ENCODE measurements at places on chromosomes 12 and 14.

- no peak for DNase-seq
These were observed 95.9 kb upstream of the PPP2R5C start for GRCh38 chr14:101665478-101666078.

DNA sequence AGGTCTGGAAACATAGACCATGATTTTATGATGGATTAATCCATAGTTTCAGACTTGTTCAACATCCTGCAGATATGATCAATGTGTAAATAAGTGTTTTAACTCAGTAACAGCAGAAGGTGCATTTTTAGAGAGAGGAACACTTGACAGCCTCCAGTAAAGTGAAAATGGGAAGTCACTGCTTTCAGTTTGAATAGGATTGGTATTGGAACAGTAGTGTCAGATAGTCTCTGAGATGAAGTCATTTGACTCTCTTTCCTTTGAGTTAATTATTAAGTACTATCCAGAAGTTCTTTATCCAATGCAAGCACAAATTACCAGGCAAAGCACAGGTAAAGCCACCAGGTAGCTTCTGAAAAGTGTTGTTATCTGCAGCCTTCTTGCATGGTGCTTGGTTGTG lies 14.5 kb upstream of the NAV3 start:
- no peak for DNase-seq

DNA sequence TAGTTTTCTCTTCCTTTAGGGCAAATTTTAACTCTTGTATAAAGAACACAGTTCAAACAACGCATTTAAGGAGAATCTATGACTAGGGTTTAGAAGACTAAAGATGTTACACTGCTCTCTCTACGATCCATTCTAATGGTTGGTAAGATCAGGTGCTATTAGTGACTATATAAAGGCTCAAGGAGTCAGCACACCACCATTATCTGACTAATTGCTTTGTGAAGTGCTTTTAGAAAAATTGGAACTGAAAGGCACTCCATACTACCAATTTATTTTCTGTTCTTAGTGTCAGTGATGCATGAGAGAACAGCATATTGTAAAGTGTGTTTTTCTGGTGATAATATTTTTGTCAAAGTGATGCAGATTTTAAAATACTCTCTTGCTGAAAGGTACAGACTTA lies 136.8 kb downstream of the SYT1 start:
- DNase-seq = no peak

DNA sequence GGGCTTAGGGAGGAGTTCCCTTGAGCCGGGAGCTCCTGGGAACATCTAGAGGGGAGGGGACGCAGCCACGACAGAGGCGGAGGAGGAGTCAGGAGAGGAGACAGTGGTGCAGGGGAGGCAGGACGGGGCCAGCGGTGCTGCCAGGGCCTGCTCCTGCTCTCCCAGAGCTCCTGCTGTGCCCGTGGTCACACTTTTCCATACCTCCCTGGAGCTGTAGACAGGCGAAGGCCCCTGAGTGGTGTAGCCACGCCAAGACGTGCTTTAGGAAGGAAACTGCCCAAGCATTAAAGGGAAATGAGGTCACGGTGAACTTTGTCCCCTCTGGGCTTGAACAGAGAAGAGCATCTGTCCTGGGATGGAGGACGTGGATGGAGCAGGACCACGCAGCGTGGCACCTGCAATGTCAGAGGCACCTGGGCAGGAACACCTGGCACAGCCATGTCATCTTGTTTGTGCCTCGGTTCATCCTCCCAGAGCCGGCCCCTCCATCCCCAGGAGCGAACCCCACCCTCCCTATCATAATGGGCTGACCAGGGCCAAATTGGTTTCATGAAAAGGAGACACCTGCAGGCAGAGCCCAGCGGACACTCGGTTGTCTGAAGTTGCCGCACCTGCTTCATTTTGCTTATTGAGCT lies 239.5 kb upstream of the SFSWAP start:
- no peak for DNase-seq

GRCh38 chr12:105433804-105434203 lies 103.3 kb downstream of the C12orf75 start:
- DNase-seq = no peak

DNA sequence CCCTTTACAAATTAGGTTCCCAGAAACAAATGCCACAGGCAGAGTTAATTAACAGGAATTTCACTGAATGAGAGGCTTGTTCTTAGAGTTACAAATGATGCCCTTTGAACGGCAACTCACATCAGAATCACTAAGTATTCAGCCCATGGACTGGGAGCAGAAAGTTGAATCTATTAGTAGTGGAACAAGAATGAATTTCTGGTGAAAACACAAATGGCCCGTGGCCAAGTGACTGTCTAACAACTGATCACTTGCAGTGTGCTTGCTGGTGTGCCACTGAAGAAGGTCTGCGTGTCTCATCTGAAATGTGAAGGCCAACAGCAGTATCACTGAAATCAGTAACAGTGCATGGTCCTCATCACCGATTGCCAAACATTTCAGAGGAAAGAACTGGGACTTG lies 893.4 kb upstream of the TMEM132C start:
- no peak for DNase-seq

DNA sequence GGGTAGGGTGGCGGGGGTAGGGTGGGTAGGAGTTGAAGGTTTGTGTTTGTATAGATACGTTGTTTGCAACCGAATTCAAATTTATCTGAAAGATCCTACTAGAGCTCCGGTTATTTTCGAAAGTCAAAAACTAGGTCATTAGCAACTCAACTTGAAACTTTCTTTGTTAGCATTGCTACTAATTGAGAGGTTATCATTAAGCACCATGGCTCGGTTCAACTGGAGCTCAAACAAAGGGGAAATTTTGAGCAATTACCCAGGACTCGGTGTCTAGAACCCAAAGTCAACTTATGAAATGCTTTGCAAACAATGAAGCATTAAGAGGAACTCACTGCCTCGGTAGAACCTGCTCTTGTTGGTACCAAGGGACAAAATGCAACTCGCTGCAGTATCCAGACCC lies 207.7 kb downstream of the BCAT1 start:
- DNase-seq = no peak

- DNase-seq = no peak
These were observed 26.8 kb upstream of the TOMM20L start for GRCh38 chr14:58368956-58369355.

GRCh38 chr14:53628732-53629430 lies 327.7 kb downstream of the BMP4 start:
- no peak for DNase-seq

- DNase-seq = no peak
These were observed 78.8 kb upstream of the NEDD1 start for GRCh38 chr12:96828169-96828789.

DNA sequence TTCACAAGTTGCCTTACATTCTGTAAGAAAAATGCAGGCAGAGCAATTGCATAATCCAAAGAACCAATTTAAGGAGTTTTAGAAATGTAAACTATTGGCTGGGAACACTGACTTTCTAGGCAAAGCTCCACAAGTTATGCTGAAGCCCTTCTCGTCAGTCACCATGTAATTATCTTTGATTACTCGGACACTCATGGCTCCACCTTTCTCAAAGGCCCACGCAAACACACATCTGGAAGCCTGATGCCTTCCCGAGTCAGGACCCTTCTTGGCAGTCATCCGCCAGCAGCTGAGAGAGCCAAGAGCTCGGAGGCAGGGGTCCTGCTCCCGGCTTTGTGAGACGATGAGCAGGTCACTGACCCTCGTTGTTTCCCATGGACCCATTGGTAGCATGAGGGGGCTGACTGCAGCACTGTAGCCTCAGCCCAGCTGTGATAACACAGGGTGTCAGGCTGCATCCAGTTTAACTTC lies 202.2 kb downstream of the TMEM132D start:
- DNase-seq = no peak

GRCh38 chr14:54170301-54170700 lies 213.7 kb upstream of the BMP4 start:
- no peak for DNase-seq

DNA sequence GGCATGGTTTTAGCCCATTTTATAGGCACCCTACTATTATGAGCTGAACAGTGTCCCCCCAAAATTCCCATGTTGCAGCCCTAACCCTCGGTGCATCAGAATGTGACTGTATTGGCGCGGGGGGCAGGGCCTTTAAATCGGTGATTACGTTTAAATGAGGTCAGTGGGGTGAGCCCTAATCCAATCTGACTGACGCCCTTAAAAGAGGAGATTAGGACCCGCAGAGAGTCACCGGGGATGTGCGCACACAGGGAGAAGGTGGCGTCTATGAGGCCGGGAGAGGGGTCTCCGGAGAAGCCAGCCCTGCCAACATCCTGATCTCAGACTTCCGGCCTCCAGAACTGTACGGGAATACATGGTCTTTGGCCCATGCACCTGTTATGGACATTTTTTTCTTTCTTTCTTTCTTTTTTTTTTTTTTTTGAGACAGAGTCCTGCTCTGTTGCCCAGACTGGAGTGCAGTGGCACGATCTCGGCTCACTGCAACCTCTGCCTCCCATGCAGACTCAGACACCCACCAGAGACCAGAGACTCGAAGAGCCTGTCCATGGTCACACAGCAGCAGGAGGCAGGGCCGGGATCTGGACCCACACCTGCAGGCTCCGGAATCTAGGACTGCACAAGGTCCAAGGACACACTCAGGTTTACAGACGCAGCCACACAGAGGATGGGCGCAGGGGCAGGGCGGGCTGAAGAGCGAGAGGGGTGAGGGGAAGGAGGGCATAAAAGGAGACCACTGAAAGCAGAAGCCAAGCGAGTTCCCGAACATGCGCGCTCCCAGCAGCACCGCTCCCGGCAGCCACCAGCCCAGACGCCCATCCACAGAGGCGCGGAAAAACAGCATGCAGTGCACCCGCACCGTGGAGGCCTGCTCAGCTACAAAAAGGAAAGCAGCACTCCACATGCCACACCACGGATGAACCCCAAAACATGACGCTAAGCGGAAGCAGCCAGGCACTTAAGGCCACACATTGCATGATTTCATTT lies 19.0 kb downstream of the SCARB1 start:
- no peak for DNase-seq

GRCh38 chr12:49496417-49497360 lies 42.1 kb upstream of the KCNH3 start:
- DNase-seq = no peak

DNA sequence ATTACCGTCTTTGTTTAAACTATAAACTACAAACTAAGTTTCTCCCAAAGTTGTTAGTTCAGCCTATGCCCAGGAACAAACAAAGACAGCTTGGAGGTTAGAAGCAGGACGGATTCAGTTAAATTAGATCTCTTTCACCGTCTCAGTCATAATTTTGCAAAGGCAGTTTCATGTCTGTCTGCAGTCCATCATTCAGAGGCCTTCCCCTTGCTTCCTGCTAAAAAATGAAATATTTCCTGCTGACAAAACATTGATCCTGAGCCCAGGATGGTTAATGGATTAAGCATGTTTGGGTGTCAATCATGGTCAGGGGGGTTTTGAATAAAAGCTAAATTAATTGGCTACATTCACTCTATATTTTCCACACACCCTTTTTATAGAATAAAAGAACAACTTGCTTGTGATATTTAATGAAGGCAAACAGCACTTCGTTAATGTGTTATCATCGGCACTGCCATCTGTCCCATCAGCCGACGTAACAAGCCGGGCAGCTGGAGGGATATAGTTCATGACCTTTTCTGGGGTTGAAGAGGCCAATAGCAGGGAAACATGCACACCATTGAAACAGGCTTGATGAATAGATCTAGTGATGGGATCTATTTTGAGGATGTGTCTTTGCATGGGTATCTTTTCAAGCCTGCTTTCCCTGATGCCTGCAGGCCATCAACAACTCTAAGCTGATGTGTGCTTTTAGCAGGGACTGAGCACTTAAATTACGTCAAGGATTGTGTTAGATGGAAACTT lies 521.3 kb upstream of the TMEM132C start:
- no peak for DNase-seq

DNA sequence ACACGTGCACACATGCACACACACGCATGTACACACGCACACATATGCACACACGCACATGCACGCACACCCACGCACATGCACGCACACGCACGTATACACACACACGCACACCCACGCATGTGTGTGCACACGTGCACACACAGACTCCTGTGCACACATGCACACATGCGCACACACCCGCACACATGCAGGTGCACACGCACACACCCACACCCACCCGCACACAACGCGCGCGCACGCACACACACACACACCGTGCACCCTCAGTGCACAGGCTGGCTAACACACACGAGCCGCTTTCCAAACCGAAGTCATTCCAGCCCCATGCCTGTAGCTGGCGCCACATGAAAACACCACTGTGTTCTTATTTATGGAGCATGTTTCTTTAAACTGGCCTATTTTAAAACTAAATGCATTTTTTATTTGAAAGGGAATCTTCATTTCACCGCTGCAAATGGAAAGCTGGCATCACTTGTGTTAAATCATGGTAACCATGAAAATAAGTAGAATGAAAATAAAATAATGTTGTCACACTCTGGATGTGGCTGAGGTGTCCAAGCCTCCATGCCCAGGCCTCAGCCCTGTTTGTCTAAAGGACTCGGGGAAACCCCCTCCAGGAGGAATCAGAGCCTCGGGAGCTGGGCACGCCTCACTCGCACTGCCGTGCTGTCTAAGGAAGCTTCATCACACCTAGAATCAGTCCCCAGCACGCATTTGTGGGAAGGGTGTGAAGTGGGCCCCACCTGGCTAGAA lies 45.1 kb downstream of the GALNT9 start:
- DNase-seq = no peak

DNA sequence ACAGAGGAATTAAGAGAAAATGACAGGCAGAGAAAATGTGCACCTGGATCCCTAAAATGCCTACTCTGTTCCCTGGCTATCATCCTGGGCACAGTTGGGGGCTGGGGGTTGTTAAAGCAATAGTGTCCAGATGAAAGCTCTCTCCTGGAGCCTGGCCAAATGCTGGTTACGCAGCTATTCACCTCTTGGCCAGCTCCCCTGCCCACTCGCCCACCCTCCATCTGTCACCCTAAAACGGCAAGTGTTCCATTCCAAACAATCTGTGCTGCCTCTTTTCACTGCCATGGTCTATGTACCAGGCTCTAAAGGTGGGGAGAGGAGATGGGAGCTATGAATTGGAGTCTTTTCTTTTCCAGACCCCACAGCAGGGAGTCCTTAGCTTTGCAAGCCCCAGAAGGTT lies 24.7 kb upstream of the NPFF start:
- DNase-seq = no peak

All from activated gamma-delta T cell (primary cell).